ENCODE measurements at places on chromosomes 6 and 20.

DNA sequence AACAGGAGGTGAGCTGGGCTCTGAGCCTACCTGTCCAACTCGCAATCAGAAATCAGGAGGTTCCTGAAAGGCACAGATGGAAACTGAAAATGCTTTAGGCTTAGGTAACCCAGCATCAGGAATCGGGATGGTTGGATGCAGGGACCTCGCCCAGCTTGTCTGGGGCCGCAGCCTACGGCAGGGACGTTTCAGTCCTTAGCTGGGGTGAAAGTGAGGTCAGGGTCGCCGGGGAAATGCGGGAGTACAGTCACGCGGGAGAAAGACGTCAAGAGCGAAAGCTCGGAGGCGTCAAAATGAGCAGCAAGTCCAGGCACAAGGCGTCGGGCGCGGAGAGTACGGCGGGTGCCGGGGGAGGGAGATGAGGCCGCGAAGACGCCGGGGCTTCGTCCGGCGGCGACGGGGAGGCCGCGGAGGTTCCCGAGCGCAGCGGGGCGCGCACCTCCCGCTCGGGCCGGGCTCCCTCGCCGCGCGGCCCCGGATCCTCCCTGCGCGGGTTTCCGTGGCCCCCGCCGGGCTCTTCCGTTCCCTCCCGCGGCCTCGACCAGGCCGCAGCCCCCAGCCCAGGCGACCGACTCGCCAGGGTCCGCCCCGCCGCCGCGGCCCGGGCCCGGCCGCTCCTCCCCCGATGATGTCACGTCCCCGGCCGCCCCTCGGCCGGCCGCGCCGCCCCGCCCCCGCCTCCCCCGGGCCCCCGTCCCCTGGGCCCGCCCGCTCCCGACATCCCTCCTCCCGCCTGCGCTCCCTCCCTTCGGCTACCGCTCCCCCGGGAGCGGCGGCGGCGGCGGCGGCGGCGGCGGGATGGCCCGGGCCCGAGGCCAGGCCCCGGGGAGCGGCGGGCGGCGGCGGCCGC is at the start of gene EBF4:
TSS of gene EBF4 (plus strand) at position 745 of the 850 bp plus-strand sequence. CDS start 866 bp downstream, outside the sequence.
- no peak for DNase-seq

- no peak for DNase-seq
Measured at GRCh38 chr6:15110726-15111354, 135.0 kb upstream of the JARID2 start.

- no peak for DNase-seq
Measured at GRCh38 chr6:64996301-64996700, 710.7 kb downstream of the EYS start.

DNA sequence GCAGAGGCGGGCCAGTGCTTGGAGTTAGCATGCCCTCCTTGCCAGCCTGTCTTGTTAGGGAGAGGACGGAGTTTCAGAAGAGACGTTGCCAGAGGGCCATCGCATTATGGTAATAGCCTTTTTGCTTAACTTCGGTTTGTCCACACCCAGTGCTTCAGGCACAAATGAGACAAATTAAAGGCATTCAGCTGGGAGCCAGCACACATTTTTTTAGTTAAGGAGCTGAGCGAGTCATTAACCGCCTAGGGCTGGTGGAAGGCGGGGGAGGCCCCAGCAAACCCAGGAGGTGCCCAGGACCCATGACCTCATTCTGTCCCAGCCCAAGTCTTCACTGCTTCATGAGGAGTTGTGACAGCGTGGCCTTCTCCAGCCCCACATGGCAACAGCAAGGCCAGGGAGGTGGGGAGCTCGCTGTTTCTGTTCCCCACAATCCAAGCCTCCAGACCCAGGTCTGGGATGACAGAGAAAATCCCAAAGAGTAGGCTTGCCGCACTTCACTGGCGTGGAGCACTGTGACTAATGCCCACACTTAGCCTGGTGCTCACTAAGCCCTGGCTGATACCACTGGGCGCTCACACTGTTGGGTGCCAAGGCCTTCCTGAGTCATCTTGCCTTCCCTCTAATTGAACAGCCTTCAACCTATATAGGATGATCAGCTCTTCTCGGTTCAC is 237.1 kb downstream of the ANKRD60 start:
- DNase-seq, result peak; percentile 76

- DNase-seq, result peak; percentile 83
Measured at GRCh38 chr6:11653028-11653583, 115.6 kb downstream of the TMEM170B start.

DNA sequence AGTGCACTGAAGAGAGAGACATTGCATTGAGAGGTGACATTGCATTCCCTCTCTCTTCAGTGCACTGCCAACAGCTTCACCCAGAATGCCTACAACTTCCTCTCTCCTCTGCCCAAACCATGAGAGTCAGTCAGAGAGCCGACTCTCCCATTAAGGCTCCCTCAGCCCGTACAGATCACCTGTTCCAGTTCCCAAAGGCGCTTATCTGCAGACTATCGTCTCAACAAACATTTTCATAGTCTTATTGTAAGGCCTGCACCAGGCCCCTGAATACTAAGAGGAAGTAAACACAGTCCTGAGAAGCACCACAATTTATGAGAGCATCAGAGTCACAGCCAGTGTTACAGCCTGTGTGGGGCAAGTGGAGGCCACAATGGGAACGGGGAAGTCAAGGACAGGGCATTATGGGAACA is 53.7 kb downstream of the GFOD1 start:
- DNase-seq, result no peak

DNA sequence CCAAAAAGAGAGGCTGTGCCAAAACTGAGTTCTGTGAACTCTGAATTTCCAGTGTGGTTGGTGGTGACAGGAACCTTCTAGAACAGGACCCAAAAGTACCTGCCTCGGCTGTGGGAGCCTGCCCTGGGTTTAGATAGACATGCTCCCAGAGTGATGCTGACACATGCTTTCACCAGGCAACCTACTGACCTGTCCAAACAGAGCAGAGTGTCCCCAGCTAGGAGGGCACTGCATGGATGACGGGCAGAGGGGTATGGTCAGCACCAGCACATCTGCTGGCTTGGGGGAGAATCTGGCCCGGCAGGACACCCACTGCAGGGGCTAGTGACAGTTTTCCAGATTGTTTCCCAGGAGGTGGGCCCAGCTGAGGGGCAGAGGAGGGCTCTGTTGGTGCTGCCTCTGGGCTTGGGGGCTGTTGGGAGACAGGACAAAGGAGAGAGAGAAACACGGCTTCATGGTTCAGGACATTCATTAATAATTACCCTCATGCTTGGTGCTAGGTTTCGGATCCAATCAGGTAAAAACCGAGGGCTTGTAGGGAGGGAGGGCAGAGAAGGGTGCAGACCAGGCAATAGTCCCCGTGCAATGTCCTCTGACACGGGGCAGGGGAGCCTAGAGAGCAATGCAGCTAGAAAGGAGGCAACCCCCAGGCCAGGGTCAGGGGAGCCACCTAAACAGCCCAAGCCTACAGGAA is 15.0 kb downstream of the KCNK5 start:
- no peak for DNase-seq

- no peak for DNase-seq
Measured at GRCh38 chr20:47070176-47070575, 175.5 kb downstream of the EYA2 start.

DNA sequence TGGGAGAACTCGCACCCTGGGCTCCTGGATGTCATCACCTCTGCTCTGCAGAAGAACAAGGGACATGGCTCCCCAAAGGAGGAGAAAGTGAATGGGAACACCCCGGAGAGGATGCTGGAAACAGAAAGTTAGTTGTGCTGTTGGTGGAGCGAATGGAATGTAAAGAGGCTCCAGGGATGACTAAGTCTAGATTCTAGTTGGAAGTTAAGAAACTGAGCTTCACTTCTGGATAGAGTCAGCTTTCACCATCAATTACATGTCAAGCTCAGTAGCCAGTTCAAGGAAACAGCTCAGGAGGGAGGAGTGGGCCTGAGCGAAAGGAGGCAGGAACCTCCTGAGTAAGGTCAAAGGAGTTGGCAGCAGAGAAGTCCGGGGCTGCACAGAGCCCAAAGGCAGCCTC is 132.1 kb upstream of the ARID1B start:
- no peak for DNase-seq

GRCh38 chr6:40476673-40477072 is 110.5 kb downstream of the LRFN2 start:
- DNase-seq, result no peak

- no peak for DNase-seq
Measured at GRCh38 chr20:17541996-17542395, 10.8 kb upstream of the BFSP1 start.
